BE2C (cell line): ENCODE measurements at places on chromosomes 13 and 19.

- DNase-seq = peak; percentile 64
Measured at GRCh38 chr19:45558399-45558878, 26.2 kb downstream of the OPA3 start.

GRCh38 chr13:44715287-44716230 lies 139.4 kb upstream of the TSC22D1 start:
- peak; percentile 61 for DNase-seq

DNA sequence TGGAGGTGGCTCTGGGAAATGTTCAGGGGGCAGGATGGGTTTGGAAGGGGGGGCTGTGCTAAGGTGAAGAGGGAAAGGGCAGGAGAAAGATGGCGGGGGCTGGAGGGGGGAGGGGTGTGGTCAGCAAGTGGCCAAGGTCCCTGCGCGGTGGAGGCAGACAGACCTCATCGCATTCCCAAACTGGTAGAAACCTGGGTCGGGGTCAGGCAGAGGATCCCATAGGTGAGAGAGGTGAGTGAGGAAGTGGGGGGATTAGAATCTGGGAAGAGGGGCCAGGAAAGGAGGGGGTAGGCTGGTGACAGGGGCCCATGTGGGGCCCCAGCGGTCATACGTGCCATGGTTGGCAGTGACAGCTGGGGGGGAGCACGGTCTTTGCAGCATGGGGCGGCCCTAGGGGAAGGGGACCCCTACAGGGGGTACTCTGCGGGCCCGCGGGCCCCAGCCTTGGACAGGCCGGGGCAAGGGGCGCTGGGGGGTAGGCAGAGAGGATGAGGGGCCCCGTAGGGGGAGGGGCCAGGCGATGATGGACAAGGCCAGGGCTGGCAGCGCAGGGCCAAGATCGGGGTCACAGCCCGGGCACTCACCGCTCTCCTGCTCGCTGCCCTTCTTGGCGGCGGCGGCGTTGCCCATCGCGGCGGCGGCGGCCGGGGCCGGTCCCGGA lies 514 bp downstream of the PRKACA start:
- DNase-seq = no peak

DNA sequence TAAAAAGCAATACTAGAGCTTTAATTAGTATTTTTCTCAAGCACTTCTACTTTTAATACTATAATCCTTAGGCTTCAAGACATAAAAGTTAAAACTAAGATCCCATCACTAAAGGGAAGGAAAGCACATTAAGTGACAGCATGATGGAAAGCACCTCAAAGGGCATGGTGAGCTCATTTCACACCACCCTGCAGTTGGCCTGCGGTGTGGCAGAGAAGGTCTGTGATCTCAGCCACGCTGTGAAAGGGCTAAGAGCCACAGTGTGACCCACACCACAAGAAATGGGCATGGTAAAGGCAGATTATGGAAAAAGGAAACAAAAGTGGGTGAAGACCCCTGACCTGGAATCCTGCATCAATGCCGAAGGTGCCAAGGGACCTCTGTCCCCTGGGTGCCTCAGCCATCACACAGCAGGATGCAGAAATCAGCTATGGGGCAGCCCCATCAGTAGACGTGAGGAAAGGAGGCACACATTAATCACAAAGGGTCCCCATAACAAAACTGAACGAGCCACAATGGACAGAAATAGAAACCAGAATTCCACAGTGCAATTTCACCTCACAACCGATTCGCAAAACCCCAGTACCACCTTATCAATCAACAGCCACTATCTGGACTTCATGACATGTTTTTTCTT lies 33.6 kb downstream of the TUBGCP3 start:
- no peak for DNase-seq

DNA sequence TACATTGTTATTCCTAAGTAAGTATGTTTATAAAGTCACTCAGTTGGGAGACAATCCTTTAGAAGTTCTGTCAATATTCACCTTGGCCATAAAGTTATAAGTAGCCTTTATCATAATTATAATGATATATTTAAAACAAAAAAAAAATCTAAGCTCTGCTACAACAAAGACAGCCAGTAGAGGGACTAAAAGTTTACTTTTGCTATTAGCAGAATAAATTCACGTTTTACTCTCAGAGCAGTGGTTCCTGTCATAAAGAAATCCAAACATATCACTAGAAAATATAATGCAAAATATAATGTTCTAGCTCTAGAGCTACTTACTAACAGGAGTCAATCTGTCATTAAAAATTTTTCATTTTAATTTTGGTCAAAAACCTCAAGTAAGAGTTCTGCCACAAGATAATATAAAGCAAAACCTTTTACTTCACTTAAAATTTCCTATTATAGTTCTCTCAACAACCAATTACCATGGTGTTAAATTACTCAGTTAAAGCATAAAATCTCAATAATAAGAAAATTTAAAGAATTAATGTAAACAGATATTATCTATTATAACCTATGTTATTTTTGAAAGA lies 17.7 kb downstream of the INTS6 start:
- DNase-seq = no peak
